ENCODE measurements at places on chromosomes 1 and 21. TPM values are rescaled to one million over a fixed set of nuclear protein-coding genes. Genes with fewer than 3 reads are reported as not detected.
A peak's percentile ranks its signal among the peaks of the same experiment; 100 is the strongest.

- H3K4me3 ChIP-seq = no peak overlapping the region
- H3K4me1 ChIP-seq = no peaks in the 10 kb centered on the region
- no peak for DNase-seq
- H3K27me3 ChIP-seq = no peaks in the 10 kb centered on the region
- no peak overlapping the region for H3K27ac ChIP-seq
- no peaks in the 10 kb centered on the region for H3K36me3 ChIP-seq
Measured at GRCh38 chr1:61756773-61757172, 14.5 kb downstream of the PATJ start.

- no peaks in the 10 kb centered on the region for H3K36me3 ChIP-seq
- H3K4me1 ChIP-seq = no peaks in the 10 kb centered on the region
- H3K27me3 ChIP-seq = no peaks in the 10 kb centered on the region
- no peak overlapping the region for H3K4me3 ChIP-seq
- H3K27ac ChIP-seq = no peak overlapping the region
Measured at GRCh38 chr1:194026422-194026821, 840.0 kb upstream of the B3GALT2 start.

- H3K4me3 ChIP-seq = no peak overlapping the region
- H3K4me1 ChIP-seq = peaks cover 11% of the 10 kb centered on the region
- peaks cover 54% of the 10 kb centered on the region for H3K27me3 ChIP-seq
Measured at GRCh38 chr1:206911064-206911663, 10.6 kb downstream of the FCMR start.

DNA sequence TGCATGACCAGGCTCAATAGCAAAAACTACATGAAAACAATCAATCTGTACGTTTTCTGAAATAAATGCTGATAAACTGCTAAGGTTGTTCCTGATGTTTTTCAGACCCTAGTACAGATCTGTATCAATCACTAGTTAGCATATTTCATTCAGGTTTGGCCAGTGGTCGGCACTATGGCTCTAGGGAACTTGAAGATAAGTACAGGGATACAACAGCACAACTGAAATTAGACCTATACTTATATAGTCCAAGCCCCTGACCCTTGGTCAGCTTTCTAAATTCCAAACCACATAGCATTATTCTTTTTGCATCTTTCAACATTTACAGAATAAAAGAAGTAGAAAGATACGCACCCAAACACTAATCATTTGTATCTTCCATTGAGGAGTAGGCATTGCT is 142.7 kb downstream of the PLPPR4 start:
- H3K27ac ChIP-seq = no peak overlapping the region
- no peaks in the 10 kb centered on the region for H3K4me1 ChIP-seq
- no peaks in the 10 kb centered on the region for H3K27me3 ChIP-seq
- no peak for DNase-seq

DNA sequence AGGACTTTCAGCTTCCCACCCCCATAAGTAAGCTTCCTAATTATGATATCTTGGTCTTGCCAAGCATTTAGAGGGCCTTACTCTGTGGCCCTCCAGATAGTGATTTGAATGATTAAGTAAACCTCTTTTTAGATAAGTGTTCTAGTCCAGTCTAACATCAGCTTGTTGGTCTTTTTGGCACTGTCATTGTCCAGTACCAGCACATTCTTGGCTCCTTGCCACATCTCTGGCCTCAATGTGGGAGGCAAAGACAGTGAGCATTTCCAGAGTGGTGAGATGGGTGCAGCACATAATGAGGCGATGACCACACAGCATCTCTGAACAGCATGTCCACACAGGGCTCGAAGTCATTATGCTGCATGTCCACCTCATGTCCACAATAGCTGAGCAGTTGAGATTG is 6.1 kb downstream of the CAPZA1 start:
- H3K36me3 ChIP-seq = peaks cover 13% of the 10 kb centered on the region
- no peak overlapping the region for H3K27ac ChIP-seq
- DNase-seq = peak; percentile 10
- peaks cover 8% of the 10 kb centered on the region for H3K4me1 ChIP-seq
- H3K4me3 ChIP-seq = no peak overlapping the region
- no peaks in the 10 kb centered on the region for H3K27me3 ChIP-seq

- peaks cover 29% of the 10 kb centered on the region for H3K36me3 ChIP-seq
- DNase-seq = no peak
- H3K27ac ChIP-seq = peak overlapping the region; percentile 29
- no peaks in the 10 kb centered on the region for H3K27me3 ChIP-seq
Measured at GRCh38 chr1:182603646-182604174, 479 bp downstream of the RGS16 start.

GRCh38 chr21:28832013-28832714 is 160.5 kb downstream of the LTN1 start:
- no peak overlapping the region for H3K4me3 ChIP-seq
- no peaks in the 10 kb centered on the region for H3K27me3 ChIP-seq
- no peak for DNase-seq
- H3K27ac ChIP-seq = no peak overlapping the region

GRCh38 chr1:188822248-188822647 is 1655.4 kb downstream of the BRINP3 start:
- no peaks in the 10 kb centered on the region for H3K4me1 ChIP-seq
- H3K27me3 ChIP-seq = no peaks in the 10 kb centered on the region
- no peaks in the 10 kb centered on the region for H3K36me3 ChIP-seq
- H3K27ac ChIP-seq = no peak overlapping the region
- peak; percentile 57 for DNase-seq
- peak overlapping the region; percentile 2 for H3K4me3 ChIP-seq

FNDC10 gene
- 0.62 TPM for total RNA-seq

NBPF6 gene
- total RNA-seq = not detected

- H3K36me3 ChIP-seq = peaks cover 13% of the 10 kb centered on the region
- peaks cover 35% of the 10 kb centered on the region for H3K4me1 ChIP-seq
- H3K27ac ChIP-seq = no peak overlapping the region
- no peaks in the 10 kb centered on the region for H3K27me3 ChIP-seq
- no peak overlapping the region for H3K4me3 ChIP-seq
- DNase-seq = no peak
Measured at GRCh38 chr1:33263890-33264504, 7.7 kb downstream of the ZNF362 start.

DNA sequence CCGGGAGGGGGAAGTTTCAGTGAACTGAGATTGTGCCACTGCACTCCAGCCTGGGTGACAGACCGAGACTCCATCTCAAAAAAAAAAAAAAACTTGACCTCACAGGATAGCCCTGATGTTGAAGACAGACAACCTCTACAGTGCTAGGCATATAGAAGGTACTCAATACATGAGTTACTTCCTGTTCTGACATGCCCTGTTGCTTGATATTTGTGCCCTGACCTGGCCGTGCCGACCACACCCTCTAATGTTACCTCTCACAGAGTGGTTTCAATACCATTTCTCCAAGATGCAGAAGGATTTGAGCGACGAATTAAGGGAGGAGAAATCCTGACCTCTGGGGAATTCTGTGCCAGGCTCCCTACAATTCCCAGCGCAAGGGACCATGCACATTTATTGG is 5.2 kb downstream of the PTAFR start:
- no peak for DNase-seq
- H3K27me3 ChIP-seq = no peaks in the 10 kb centered on the region
- no peak overlapping the region for H3K4me3 ChIP-seq
- H3K27ac ChIP-seq = no peak overlapping the region
- no peaks in the 10 kb centered on the region for H3K36me3 ChIP-seq

DNA sequence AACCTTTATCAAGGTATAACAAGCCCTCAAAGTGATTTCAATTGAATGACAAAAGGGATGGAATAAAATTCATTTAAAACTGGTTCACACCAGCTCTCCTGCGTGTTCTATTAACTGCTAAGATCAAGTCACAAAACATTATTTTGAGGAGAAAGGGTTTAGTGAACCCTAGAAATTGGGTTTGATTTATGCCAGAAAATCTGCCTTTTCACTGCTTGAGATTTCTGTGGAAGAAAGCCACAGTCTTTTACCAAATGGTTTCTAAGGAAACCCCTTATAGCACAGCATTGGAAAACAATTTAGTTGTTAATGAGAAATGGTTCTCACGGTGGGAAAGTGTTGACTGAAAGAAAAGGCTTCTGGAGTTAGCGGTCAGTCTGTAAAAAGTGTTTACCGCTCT is 43.6 kb upstream of the DPH5 start:
- H3K27ac ChIP-seq = no peak overlapping the region
- no peak for DNase-seq
- no peaks in the 10 kb centered on the region for H3K4me1 ChIP-seq
- no peaks in the 10 kb centered on the region for H3K36me3 ChIP-seq
- no peak overlapping the region for H3K4me3 ChIP-seq

SLC37A1 gene
- 2.3 TPM for total RNA-seq

DNA sequence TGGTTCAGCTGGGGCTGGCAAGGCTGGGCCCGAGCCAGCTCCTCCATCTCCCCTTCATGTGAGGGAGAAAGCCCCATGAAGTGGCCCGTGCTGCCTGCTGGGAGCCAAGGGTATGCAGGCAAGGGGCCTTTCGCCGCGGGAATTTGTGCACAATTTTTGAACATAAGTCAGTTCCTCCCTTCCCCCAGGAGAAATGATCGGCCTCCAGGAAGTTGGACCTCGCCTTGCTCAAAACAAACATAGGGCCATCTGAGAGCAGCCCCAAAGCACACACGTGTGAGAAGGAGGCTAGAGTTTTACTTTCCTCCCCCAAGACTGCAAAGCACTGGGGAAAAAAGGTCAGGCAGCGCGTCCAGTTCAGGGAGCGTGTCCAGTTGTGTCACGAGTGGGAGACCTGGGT is 64.7 kb downstream of the PRDM16 start:
- no peak for DNase-seq
- no peak overlapping the region for H3K4me3 ChIP-seq
- no peak overlapping the region for H3K27ac ChIP-seq
- peaks cover 16% of the 10 kb centered on the region for H3K4me1 ChIP-seq
- peaks cover 62% of the 10 kb centered on the region for H3K27me3 ChIP-seq

DNA sequence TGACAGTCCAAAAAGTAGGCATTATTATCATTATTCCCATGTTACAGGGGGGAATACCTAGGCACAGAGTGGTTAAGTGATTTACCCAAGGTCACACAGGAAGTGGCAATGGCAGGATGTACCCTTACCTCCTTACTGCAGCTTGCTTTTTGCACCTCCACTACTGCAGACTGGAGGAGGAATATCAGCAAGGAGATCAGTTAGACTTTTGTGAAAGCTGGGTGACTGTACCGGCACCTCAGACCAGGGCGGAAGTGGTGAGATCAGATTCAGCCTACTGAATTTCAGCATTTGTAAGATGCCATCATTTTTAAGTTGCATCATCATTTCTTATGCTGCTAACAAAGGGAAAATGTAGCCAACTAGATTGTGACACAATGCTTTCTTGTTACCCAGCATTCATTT is 4.5 kb downstream of the ADARB1 start:
- H3K4me1 ChIP-seq = peaks cover 17% of the 10 kb centered on the region
- H3K36me3 ChIP-seq = peaks cover 11% of the 10 kb centered on the region
- H3K27me3 ChIP-seq = peaks cover 6% of the 10 kb centered on the region
- H3K4me3 ChIP-seq = no peak overlapping the region
- H3K27ac ChIP-seq = no peak overlapping the region

- no peak overlapping the region for H3K4me3 ChIP-seq
- peaks cover 4% of the 10 kb centered on the region for H3K36me3 ChIP-seq
- H3K27me3 ChIP-seq = no peaks in the 10 kb centered on the region
- H3K4me1 ChIP-seq = no peaks in the 10 kb centered on the region
- H3K27ac ChIP-seq = no peak overlapping the region
- DNase-seq = no peak
Measured at GRCh38 chr1:232456714-232457113, 173.2 kb downstream of the SIPA1L2 start.

- peaks cover 64% of the 10 kb centered on the region for H3K36me3 ChIP-seq
- H3K27me3 ChIP-seq = no peaks in the 10 kb centered on the region
- DNase-seq = no peak
- no peak overlapping the region for H3K4me3 ChIP-seq
Measured at GRCh38 chr1:45619149-45619921, 4.5 kb downstream of the CCDC17 start.

PHF13 gene
- 11.6 TPM for total RNA-seq
